ENCODE measurements at places on chromosomes 5 and 9.

DNA sequence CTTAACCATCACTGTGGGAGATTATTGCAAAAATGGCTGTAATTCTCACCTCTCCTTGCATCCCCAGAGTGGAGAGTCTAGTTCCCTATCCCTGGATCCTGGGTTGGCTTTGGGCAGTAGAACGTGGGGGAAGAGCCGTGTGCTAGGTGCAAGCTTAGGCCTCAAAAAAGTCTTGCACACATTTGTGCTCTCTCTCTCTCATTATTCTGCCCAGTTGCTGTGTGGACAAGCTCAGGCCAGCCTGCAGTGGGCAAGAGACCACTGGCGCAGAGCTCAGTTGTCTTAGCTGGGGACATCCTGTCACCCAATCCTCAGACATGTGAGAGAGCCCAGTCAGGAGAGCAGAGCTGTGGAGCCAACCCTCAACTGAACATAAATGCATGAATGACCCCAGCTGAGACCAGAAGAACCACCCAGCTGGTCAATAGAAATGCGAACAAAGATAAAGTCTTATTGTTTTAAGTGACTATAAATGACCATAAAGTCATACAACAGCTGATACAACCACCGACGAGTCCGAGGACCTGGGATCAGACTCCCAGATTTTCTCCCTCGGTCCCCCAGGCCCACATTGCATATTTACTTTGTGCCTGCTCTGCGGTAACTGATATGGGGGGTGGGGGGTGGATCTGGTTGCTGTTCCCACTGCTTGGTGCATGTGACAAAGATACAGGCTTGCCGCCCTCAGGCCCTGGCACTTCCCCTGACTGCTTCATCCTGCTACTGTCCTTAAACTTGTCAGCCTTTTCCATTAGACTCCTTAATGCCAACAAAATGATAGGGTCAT lies 166.4 kb upstream of the MVB12B start:
- no peak for DNase-seq

GRCh38 chr5:110736753-110737152 lies 2.1 kb upstream of the SLC25A46 start:
- DNase-seq = peak; percentile 18

GRCh38 chr5:74336297-74336696 lies 304.2 kb downstream of the ENC1 start:
- no peak for DNase-seq

GRCh38 chr9:18343784-18344183 lies 130.2 kb upstream of the ADAMTSL1 start:
- no peak for DNase-seq

- DNase-seq = peak; percentile 32
Measured at GRCh38 chr9:93304574-93305496, 120.9 kb downstream of the WNK2 start.

- no peak for DNase-seq
Measured at GRCh38 chr9:127539982-127540663, 72.0 kb upstream of the STXBP1 start.

GRCh38 chr5:157443041-157443549 lies 16.9 kb upstream of the NIPAL4 start:
- DNase-seq = no peak

DNA sequence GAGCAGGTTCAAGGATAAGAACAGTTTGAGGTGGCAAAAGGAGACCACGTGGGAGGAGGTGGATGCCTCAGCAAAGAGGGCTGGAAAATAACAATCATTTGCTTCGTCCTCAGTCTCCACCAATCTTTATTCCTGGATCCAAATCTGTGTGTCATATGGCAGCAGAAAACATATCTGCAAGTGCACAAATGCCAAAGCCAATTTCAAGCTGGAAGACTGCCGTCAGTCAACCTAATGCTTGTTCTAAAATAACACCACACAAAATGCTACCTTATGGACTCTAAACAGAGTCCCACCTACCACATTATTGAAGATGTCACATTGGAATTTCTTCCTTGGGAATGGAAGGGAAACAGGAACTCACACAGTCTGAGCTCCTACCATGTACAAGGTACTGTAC lies 129.1 kb downstream of the CDK5RAP2 start:
- no peak for DNase-seq

DNA sequence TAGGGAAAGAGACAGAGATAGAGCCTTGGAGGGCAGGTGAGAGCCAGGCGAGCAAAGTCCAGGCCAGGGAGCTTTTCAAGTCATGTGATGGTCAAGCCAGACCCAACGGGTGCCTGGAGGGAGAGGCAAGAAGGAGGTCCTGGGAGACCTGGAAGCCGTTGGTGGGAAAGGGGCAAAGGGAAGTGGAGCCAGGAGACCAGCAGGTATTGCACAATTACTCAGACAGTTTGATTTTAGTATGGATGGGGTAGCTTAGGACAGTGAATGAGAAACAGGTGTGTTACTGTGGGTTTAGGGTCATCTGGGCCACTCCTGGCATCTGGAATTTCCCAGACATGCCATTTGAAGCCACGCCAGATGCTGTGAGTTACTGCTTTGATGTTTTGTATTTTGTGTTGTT lies 5.1 kb downstream of the SECISBP2 start:
- DNase-seq = no peak

DNA sequence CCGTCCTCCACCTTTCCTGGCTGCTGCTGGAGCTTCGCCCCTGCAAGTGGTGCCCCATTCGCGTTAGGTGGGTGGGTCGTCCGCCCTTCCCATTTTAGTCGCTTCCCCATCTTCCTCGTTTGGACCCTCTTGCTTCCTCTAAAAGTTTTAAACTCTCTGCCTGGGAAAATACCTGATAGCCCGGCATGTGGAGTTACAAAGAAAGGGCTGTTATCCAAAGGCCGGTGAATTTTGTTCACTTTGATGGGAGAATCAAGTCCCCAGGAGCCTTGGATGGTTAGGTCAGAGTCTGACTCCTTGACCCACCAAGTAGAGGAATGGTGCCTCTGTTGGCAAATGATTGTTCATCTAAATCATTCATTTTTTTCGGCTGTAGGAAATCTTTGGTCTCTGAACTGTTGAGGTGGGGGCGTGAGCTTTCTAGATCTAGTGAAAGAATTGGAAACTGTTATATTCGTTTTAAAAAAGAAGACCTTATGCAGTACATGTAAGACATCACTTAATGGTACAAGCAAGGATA lies 29.5 kb upstream of the APC start:
- no peak for DNase-seq

GRCh38 chr5:17481378-17481777 lies 16.7 kb upstream of the TAF11L2 start:
- no peak for DNase-seq

DNA sequence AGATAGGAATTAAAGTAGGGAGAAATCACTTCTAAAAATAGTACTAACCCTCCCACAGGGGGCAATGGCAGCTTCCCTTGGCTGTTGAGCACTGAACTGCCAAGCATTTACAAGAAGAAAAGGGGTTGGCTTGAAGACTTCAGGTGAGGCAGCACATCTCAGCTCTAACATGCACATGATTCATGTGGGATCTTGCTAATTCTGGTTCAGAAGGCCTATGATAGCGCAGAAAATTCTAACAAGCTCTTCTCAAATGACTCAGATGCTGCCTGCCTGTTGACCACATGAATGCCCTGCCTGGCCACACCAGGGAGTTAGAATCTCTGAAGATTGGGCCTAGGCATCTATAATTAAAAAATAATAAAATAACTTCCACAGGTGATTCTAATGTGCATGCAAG lies 22.6 kb downstream of the CD180 start:
- no peak for DNase-seq

GRCh38 chr5:68319706-68320412 lies 104.3 kb downstream of the PIK3R1 start:
- peak; percentile 41 for DNase-seq

GRCh38 chr5:10337107-10337506 lies 16.4 kb upstream of the MARCHF6 start:
- no peak for DNase-seq

DNA sequence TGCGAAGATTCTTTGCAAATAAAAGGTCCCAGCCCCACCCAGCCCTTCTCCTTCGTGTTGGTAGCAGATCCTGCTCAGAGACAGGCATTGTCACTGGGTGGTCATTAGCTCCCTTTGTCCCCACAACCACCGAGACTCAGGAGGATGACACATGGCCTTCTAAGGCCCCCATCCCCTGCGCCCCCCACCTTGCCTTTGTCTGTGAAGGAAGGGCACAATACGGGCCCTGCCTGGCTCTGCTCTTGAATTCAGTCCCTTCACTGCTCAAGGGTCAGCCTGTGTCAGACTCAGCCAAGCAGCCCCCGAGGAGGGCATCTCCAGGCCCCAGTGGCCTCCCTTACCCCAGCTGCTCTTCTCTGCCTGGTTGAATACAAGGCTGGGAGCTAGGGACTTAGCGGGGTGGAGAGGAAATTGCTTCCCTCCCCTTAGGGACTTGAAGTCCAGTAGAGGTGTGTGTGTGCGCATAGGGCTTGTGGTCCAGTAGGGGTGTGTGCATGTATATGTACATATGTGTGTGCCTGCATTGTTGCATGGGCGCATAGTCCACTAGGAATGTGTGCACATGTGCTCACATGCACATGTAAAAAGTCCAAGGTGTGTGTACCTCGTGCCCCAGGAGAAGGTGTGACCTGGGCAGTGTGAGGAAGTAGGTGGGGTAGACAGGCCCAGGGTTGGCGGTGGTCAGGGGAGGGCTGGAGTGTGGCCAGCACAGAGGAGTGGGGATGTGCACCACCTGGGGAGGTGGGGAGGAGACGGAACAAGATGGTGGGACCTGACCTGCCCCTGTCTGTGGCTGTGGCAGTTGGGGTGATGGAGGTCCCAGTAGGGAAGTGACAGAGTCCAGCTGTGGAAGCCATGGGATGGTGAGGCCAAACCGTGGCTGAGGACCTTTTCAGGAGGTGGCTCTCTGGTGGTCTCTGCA lies 59.1 kb downstream of the PHF2 start:
- DNase-seq = no peak

DNA sequence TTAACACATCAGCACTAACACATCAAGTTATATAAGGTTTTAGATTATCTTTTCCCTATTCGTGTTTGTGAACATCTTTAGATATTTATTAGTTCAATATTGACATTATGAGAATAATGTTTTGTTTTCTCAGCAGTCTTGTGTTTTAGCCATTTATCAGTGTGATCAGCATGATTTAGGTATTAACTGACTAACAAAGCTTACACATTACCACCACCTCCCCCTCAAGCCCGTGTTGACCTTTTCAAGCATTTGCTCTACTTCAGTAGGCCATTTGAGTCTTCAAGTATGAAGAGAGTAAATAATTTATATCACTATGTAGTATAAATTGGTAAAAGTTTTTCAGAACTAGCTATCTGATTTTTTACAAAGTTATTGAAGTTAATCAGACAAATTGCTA lies 6.9 kb downstream of the PBX3 start:
- DNase-seq = no peak

DNA sequence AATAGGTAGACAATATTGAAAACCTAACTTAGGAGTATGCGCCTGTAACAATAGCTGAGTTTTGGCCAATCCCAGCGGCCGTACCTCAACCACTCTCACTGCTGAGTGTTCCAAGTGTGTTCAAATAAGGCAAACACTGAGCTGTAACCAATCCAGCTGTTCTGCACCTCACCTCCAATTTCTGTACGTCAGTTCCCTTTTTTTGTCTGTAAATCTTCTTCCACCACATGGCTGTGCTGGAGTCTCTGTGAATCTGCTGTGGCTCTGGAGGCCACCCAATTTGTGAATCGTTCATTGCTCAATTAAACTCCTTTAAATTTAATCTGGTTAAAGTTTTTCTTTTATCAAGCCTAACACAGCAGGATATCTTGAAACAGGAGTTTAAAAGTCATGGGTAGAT lies 116.3 kb downstream of the SLC28A3 start:
- DNase-seq = no peak

GRCh38 chr5:111134087-111134486 lies 41.9 kb downstream of the WDR36 start:
- no peak for DNase-seq

- DNase-seq = no peak
Measured at GRCh38 chr5:28808967-28809810, 1770.8 kb upstream of the CDH9 start.

DNA sequence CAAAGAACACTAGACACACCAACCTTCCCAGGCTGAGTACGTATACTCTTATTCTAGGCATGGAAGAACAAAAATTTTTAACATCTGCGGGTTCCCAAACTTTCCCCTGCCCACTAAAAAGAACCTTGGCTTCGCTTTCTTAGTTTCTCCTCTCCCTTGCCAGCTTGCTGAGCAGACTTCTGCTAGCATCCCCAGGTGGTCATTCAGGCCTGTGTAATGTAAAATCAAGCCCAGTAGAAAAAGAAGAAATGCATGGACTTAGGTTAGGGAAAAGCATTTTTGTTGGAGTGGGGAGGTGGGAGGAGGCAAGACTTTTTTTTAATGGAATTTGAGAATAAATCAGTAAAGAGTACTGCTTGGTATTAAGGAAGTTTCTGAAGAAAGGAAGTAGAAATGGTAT lies 331.0 kb upstream of the TLE4 start:
- no peak for DNase-seq

DNA sequence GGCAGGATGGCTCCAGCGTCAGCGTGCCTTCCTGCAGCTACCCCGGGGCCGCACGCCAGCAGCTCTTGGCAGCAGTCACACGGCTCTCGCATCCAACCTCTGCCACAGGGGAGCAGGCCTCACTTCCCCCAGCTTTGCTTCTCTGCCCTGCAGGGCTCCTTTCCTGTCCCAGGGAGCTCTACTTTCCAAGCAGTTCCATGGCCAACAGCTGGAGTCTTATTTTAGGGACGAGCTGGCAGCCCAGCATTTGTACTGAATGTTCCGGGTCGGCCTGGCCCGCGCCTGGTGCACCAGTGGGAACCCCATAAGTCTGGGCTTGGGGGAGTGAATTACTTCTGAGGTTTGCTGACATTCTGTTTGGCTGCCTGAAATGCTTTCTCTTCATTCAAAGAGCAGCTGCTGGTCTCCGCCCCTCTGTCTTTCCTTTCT lies 34.6 kb downstream of the GADD45G start:
- peak; percentile 33 for DNase-seq

GRCh38 chr5:150510460-150511263 lies 2.7 kb downstream of the NDST1 start:
- DNase-seq = peak; percentile 66

Measured in mucosa of gallbladder (tissue), 1 donor.